ENCODE measurements at places on chromosomes 11 and 22. TPM values are rescaled to one million over a fixed set of nuclear protein-coding genes. Genes with fewer than 3 reads are reported as not detected.

The RFPL1 gene
- 0.63 TPM for total RNA-seq

The MS4A14 gene
- not detected for total RNA-seq

The KRTAP5-8 gene
- 0.73 TPM for total RNA-seq

The EFCAB6 gene
- total RNA-seq = 2.6 TPM

The PDGFB gene
- total RNA-seq = 14.7 TPM

The PNPLA3 gene
- total RNA-seq = 6.1 TPM

The SYT13 gene
- 6.8 TPM for total RNA-seq

The OR10D3 gene
- not detected for total RNA-seq

Data from mesothelial cell of epicardium (in vitro differentiated cells).